ENCODE measurements at places on chromosomes 16 and 17.

DNA sequence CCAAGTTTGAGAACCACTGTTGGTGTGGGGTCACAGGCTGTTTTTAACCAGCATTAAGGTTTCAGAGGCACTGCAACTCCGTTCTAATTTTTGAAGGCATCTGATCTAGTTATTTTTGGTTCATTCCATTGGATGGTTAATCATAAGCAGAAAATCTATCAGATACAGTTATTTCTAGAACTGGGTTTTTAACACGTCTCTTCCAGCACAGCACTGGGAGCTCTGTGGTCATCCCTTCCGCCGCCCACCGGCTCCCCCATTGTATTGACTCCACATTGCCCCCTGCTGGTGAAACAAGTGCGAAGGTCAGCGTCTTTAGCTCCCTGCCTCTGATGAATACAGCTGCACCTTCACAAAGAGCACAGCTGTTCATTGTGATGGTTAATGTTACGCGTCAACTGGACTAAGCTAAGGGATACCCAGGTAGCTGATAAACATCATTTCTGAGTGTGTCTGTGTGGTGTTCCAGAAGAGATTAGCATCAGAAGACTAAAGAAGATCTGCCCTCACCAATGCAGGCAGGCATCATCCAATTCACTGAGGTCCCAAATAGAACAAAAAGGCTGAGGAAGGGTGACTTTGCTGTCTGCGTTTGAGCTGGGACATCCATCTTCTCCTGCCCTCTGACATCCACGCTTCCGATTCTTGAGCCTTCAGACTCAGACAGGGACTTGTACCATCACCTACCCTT lies 8.5 kb downstream of the CCL18 start:
- DNase-seq = peak; percentile 37

DNA sequence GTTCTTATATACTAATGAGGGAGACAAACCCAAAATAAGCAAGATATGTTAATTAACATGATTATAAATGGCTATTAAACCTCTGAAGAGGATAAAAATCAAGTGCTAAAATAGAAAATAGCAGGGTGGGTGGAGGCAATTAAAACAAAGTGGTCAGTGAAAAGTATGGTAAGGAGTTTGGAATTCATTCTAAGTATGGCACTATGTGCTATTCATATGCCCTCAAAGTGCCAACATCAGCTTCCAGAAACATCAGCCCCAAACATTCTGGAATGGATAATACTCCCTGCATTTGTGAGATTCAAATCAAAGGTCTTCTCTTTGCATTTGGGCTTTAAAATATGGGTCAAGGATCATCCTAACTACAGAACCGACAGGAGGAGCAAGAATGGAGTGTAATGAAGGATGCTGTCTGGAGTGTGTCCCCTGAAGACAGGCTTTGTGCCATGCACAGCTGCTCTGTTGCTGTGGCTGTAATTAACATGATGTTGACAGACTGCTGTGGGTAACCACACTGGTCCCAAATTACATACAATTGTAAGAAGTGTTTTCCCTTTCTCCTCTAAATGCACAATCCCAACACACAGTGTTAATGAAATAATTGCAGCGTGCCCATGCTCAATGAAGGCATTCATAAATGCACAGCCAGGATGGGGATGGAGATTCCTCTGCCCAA lies 93.1 kb downstream of the VAT1L start:
- no peak for DNase-seq

- DNase-seq = peak; percentile 6
Observed at GRCh38 chr17:4142107-4142900, 526 bp downstream of the ZZEF1 start.

GRCh38 chr16:19377864-19378263 lies 39.8 kb upstream of the TMC5 start:
- DNase-seq = no peak

DNA sequence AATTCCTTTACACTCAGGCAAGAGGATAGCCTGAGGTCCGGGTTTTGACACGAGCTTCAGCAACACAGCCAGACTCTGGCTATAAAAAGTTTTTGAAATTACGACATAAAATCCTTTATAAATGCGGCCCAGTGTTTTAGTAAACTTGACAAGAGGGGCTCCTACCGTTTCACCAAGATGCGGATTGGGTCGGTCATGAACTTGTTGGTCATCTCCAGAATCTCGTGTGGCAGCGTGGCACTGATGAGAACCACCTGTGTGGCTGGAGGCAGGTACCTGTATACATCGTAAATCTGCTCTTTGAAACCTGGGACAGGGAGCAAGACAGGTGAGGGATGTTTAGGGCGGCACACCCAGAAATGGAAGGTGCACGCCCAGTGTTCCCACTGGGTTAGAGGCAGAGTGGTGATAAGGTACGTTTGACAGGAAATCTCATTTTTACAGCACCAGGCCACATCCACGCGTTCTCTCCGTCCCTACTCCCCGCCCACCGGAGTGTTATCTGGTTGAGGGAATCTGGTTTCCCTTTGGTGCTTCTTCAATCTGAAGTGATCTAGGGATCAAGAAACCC lies 8.0 kb downstream of the EIF4A3 start:
- no peak for DNase-seq

DNA sequence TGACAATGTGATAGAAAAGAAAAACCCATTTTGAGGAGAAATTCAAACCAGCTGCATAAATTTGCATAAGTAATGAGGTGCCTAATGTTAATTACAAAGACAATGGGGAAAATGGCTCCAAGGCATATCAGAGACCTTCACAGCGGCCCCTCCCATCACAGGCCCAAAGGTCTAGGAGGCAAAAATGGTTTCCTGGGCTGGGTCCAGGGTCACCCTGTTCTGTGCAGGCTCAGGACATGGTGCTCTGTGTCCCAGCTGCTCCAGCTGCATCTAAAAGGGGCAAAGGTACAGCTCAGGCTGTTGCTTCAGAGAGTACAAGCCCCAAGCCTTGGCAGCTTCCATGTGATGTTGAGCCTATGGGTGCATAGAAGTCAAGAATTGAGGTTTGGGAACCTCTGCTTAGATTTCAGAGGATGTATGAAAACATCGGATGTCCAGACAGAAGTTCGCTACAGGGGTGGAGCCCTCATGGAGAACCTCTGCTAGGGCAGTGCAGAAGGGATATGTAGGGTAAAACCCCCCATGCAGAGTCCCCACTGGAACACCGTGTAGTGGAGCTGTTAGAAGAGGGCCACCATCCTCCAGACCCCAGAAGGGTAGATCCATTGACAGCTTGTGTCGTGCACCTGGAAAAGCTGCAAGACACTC lies 40.6 kb downstream of the IKZF3 start:
- DNase-seq = no peak

- DNase-seq = no peak
Observed at GRCh38 chr17:31596382-31597323, 205.2 kb downstream of the RAB11FIP4 start.

GRCh38 chr17:55200904-55201303 lies 63.9 kb upstream of the HLF start:
- no peak for DNase-seq

DNA sequence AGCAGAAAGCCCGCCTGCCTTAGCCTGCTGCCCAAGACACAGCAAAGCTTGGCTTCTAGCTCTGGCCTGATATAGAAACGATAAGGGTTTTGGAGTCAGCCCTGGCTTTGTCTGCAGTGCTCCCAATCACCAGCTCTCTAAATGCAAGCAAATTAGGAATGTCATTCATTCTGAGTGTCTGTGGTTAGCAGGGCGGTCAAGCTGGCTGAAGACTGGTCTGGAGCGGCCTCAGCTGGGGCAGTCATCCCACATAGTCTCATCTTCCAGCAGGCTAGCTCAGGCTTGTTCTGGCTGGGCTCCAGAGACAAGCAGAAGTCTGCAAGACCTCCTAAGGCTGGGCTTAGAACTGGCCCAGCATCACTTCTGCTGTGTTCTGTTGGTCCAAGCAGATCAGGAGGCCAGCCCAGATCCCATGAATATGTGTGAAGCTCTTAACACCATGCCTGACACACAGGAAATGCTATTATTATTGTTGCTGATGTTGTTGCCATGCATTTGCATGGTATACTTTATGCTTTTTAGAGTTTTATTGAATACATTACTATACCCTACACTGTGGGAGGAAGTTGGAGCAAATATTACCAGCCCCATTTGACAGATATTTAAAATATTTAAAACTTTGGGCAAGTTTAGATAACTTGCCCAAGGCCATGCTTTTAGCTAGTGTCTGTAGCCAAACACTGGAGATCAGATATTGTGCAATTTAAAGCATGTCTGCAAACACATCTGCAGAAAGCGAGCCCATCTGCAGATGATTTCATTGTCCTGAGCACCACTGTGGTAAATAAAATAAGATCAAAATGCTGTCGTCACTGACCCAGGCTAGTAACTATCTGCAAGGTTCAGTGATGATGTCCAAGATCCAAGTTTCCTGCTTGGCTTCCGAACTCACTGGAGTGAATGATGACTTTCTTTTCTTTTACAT lies 24.8 kb downstream of the TMC7 start:
- DNase-seq = no peak

DNA sequence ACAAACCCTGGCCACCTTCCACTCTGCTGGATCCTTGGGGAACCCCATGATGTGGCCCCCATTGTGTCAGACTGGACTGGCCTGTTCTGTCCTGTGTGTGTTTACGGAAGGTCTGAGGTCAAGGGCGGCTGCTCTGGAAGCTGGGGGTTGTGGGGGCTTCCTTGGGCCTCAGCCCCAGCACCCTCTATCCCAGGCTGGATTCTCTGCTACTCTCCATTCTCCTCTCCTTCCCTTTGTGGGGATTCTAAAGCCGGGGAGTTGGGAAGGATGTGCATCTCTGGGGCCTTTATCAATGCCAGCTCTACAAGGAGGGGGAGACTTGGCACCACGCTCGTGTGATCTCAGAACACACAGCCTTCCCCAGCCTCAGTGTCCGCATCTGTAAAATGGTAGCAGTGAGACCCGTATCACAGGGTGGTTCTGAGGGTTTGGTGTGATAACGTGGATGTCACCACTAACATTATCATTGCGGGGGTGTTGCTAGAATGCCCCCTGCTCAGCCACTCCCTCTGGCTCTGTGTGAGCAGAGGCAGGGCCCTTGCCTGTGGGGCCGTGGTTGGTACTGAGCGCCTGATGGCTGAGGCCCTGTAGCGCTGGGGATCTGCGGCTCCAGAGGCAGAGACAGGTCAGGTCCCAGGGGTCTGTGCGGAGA lies 18.1 kb downstream of the ADGRG1 start:
- no peak for DNase-seq

DNA sequence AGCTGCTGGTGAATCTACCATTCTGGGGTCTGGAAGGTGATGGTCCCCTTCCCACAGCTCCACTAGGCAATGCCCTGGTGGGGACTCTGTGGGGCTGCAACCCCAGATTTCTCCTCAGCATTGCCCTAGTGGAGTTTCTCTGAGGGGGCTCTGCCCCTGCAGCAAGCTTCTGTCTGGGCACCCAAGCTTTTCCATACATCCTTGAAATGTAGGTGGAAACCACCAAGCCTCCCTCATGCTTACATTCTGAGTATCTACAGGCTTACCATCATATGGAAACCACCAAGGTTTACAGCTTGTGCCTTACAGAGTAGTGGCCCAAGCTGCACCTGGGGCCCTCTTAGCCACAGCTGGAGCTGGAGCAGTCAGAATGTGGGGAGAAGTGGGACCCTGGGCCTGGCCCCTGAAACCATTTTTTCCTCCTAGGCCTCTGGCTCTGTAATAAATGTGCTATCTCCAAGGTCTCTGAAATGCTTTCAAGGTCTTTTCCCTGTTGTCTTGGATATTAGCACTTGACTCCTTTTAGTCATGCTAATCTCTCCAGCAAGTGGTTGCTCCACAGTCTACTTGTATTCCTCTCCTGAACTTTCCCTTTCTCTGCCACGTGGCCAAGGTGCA lies 19.6 kb upstream of the DLX3 start:
- DNase-seq = no peak

GRCh38 chr16:85917012-85917411 lies 18.1 kb downstream of the IRF8 start:
- no peak for DNase-seq

GRCh38 chr17:68594552-68594951 lies 6.6 kb downstream of the FAM20A start:
- DNase-seq = no peak

DNA sequence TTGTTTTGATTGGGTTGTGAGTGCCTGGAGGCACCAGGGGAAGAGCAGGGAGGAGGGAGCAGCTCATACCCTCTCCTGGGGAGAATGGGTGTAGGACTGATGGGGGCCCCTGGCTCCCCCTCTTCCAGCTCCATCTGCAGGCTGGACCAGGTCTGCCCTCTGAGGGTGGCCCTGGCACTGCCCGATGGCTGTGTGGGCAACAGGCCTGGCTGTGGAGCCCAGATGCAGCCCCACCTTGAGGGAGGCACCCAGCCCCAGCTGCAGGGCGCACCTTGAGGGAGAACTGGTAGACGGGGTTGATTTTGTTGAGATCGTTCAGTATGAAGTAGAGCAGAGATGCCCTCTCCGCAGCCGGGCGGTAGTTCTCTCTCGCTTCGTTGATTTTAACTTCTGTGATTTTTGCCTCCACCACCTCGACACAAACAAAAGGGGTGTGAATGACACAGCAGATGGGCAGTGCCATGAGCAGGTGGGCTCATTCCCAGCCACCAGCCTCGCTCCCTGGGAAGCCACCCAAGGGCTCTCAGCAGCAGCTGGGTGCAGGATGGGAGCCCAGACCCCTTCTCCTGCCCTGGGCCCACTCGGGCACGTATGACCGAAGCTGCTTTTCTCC lies 71.6 kb downstream of the PGS1 start:
- no peak for DNase-seq

GRCh38 chr17:33055746-33056145 lies 64.1 kb downstream of the SPACA3 start:
- DNase-seq = no peak

DNA sequence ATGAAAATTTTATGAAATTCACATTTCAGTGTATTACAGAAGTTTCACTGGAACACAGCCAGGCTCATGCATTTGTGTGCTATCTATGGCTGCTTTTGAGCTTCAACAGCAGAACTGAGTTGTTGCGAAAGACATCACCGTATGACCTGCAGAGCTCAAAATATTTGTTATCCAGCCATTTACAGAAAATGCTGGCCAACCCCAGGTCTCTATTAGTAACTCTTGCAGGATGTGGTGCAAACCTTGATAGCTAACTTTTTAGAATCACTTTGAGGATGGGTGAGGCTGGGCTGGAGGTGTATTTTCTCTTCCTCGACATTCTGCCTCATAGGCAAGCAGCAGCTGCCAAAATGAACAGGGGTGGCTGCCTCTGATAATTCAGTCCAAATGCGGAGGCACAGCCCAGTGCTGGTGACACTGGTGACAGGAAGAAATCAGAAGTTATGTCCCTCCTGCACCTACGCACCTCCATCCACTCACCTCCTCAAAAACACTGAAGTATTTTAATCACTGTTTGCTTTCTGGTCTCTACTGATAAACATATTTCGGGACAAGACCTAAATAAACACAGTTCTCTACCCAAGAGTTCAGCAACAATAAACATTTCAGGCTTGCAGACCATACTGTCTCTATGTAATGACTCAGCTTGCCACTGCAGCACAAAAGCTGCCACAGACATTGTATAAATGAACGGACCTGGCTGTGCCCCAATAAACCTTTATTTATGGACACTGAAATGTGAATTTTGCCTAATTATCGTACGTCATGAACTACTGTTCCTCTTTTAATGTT lies 28.5 kb downstream of the ARHGAP17 start:
- DNase-seq = no peak
